ENCODE measurements at places on chromosomes 3 and 15.

GRCh38 chr3:44130249-44130648 lies 111.4 kb upstream of the TOPAZ1 start:
- no peak for DNase-seq

DNA sequence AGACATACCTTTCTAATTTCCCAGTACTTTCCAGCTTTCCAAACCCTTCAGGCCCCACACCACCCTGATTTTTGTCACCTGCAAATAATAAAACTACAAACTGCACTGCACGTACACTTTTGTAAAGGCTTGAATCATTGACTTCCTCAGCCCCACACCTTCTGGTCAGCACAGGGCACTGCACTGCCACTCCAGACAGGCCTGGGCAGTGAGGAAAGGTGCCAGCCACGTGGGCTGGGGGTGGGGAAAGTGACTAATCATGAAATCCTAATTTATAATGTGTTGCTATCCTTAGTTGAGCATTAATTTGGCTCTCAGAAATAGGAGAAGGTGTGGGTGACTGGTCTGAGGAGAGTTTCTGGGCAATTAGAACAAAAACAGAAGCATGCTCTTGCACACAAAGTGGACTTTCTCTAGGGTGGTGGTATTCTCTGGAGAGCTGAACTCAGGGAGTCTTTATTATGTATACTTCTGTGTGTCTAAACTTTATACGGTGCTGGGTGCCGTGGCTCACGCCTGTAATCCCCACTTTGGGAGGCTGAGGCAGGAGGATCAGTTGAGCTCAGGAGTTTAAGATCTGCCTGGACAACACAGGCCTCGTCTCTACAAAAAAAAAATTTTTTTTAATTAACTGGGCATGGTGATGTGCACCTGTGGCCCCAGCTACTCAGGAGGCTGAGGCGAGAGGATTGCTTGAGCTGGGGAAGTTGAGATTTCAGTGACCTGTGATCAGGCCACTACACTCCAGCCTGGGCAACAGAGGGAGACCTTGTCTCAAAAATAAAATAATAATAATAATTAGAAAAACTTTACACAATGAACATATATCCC lies 58.2 kb upstream of the FLNB start:
- no peak for DNase-seq

DNA sequence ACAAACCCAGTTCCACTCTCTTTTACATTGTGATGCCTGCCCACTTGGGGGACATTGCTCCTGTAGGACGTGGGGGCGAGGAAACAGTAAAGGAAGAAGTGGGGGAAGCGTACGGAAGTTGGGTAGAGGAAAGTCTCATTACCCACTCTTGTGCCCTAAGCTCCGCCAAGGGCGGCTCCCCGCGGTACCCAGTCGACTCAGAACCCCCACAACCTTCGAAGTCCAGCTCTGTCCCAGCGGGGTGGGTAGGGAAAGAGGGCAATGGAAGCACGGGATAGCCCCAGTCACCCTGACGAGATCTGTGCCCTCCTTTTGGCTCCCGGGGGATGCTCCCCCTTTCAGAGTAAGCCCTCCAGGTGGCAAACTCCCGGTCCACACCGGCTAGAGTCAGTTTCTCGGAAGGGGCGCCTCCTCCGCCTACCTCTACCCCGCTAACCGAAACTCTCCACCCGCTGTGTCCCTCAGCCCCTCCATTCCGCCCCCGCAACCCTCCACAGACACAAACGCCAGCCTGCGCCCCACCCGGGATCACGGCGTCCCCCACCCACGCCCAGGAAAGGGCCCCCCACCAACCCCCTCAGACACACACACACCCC lies 527 bp downstream of the CSNK1G1 start:
- DNase-seq, result no peak

DNA sequence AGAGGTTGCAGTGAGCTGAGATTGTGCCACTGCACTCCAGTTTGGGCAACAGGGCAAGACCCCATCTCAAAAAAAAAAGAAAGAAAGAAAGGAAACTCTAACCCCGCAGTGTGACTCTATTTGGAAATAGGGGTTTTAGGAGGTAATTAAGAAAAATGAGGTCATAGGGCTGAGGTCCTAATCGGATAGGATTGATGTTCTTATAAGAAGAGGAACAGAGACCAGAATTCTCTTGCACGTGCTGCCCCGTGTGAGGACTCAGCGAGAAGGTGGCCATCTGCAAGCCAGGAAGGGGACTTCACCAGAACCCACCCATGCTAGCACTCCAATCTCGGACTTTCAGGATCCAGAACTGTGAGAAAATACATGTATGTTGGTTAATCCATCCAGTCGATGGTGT lies 25.8 kb downstream of the KLHL6 start:
- no peak for DNase-seq

GRCh38 chr3:126661532-126662364 lies 6.8 kb upstream of the TXNRD3 start:
- no peak for DNase-seq

- no peak for DNase-seq
These were observed 89.1 kb downstream of the TPRG1 start for GRCh38 chr3:189260556-189261493.

- DNase-seq, result no peak
These were observed 8.1 kb downstream of the ZBTB47 start for GRCh38 chr3:42661593-42662022.

DNA sequence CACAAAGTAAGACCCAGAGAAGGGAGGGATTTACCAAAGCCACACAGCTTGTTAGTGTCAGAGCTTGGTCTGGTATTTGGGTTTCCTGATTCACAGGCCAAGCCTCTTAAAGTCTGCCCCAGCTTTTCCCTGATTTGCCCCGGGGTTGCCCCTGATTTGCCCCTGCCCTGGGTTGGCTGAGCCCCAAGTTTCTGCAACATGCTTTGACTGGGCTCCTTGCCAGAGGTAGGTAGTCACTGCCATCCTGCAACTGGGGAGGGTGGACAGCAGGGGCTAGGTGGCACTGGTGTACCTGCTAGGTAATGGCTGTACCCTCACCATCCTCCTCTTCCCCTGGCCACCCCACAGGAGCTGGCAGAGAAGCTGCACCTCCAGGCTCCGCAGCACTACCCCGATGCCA lies 2.5 kb downstream of the MPI start:
- no peak for DNase-seq

- no peak for DNase-seq
These were observed 79.3 kb upstream of the SKOR1 start for GRCh38 chr15:67746022-67746421.

GRCh38 chr3:171383206-171384018 lies 76.8 kb downstream of the TNIK start:
- DNase-seq, result no peak

DNA sequence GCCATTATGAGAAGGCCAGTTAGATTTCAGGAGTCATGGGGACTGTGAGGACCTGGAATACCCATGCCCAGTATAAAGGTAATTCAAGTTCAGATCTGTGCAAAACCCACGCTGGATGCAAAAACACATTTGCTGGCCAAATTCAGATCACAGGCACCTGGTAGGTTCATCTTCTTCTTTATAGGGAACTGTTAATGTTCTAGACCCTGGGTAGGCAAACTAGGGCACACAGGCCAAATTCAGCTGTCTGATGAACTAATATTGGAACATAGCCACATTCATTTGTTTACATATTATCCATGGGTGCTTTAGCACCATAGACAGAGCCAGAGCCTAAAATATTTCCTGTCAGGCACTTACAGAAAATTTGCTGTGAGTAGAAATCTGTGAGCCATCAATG lies 241.4 kb downstream of the PTPRG start:
- no peak for DNase-seq

GRCh38 chr15:86623236-86623635 lies 543.6 kb downstream of the AGBL1 start:
- no peak for DNase-seq

DNA sequence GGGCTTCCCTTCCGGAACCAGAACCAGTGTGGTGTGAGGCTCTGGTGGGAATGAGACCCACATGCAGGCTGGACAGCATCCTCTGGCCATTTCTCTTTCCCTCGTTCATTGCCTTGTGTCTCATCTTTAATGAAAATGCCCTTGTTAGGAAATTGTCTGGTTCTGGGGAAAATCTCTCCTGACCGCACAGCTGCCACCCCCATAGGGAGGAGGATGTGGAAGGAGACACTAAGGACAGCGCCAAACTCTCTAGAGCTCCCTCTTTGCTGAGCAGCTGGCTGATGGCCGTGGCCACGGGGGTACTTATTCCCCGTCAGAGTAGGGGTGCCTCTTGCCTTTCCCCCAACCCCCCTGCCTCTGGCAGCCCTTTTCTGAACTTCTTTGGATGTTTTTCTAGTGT lies 297.6 kb upstream of the C2CD4B start:
- DNase-seq, result no peak

GRCh38 chr3:42497009-42497731 lies 5.3 kb upstream of the VIPR1 start:
- DNase-seq, result no peak

- DNase-seq, result no peak
These were observed 63.3 kb upstream of the LRRC3B start for GRCh38 chr3:26559227-26559626.

DNA sequence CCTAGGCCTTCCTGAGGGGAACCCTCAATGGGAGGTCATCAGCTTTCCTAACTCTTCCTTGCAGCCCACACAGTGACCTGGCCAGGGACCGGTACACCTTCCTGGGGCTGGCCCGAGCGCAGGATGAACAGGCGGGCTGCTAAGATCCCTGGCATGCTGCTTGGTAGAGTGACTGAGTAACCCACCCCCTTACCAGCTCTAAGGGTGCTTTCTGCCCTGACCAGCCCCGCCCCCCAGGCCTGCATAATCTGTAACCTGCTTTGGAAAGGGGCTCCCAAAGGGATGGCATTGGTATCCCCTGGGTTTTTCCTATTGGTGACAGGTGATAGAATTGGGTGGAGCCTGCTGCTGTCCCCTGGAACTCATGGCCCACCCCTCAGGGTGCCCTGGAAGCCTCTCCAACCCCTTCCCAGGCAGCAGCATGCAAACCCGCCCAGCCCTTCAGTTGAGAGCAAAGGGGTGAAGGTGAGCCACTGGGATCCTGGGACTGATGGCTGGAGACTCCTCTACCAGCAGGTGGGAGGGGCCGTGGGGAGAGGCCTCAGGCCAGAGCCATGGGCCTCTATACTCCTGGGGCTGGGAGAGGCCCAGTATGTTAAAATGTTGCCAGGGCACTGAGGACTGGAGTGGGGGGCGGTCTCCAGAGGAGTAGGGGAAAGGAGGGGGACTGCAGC lies 11.1 kb upstream of the KIF7 start:
- no peak for DNase-seq

DNA sequence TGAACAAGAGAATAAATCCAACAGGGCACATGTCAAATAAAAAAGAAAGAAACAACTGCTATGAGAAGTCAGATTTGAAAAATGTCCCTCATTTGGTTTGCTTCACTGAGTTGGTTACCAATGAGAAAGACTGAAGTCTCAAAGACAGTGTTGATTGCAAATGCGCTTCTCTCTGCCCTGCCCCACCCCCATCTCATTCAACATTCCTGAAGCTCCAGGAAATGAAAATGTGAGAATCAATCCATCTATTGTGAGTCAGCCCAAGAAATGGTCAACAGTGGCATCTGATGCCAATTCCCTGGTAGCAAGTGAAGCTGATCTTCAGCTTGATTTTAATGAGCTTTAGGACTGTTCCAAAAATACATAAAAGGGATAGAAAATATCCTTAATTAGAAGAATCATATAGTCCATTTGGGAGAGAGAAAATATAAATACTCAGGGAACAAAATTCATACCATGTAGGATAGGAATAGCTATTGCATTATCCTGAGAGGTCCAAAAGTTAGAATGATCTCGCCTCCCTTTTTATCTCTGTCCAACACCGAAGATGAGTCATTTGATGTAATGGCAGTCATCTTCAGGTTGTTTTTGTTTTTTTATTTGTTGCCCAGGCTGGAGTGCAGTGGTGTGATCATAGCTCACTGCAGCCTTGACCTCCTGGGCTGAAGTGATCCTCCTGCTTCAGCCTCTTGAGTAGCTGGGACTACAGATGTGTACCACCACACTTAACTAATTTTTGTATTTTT lies 200.3 kb upstream of the UMPS start:
- no peak for DNase-seq
